ENCODE measurements at places on chromosomes 7 and 10.
A peak's percentile ranks its signal among the peaks of the same experiment; 100 is the strongest.

- DNase-seq = no peak
Measured at GRCh38 chr10:73517166-73517888, 21.5 kb upstream of the PPP3CB start.

DNA sequence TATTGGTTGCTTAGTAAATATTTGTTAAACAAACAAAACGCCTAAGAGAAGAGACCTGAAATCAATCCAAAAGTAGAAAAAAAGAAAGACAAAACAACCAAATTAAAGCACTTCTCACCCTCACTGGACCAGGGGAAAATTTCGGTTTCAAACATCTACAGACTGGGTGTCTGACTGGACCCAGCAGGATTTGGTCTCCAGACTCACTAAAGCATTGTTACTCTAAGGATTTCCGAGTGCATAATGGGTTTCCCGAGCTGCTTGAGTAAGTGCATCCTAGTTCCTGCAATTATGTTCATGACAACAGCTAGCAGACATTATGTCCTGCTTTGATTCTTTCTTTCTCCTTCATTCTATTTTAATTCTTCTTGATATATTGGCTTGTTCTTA lies 51.8 kb upstream of the FAM3C start:
- peak; percentile 2 for DNase-seq

GRCh38 chr10:89342206-89342958 lies 14.6 kb downstream of the IFIT3 start:
- DNase-seq = peak; percentile 74

DNA sequence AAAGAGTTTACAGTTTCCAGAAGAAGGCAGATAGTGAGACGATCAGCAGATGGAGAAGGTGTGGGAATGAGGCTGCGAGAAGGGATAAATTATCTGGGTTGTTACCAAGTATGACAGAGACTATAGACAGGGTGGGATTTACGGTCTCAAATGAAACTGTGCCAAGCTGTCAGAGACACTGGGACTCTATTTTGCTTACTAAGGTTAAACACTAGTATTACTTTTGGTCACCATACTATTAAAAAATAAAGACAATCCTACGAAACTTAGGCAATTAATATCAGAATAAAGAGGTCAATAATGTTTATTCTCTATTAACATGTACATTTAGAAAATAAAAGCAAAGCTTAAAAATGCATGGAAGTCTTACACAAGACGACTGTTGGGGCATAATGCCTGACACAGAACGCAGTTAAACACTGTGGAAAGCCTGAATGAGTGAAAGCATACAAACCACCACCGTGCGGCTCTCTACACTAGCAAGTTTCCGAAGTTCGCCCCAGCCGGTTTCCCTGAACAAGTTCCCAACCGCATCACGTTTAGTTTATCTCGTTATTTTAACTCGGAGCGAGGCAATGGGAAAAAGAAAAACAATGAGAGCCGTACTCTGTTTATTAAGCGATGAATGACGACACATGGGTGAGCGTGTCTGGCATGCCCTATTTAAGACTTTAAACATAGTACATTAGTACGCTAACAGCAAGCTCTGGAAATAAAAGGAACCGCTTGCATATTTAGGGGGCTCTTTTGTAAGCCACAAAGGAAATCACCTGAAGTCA lies 909 bp upstream of the CC2D2B start:
- peak; percentile 29 for DNase-seq

- DNase-seq = no peak
Measured at GRCh38 chr10:60978287-60979115, 34.5 kb upstream of the RHOBTB1 start.

- DNase-seq = no peak
Measured at GRCh38 chr7:33411020-33411419, 281.7 kb downstream of the BBS9 start.

- DNase-seq = no peak
Measured at GRCh38 chr10:22324893-22325271, 4.0 kb downstream of the BMI1 start.
